ENCODE measurements at places on chromosomes 13 and 19.
A peak's percentile ranks its signal among the peaks of the same experiment; 100 is the strongest.

DNA sequence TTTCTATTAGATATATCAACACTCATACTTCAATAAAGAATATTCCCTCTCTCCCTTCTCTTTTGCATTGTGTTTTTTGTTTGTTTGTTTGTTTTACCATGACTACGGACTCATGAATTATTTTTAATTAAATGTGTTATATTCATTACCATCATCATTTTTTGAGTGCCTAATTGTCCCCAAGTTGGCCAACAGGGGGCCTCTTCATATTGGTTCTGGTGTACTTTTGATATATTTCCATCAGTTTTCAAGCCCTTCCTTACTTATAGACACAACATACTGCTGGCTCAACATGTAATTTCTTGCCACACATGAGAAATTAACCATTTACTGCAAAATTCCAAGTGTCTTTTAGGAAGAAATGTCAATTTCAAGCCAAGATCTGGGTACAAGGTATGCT, 54.5 kb upstream of the GPC6 start:
- no peak for DNase-seq

DNA sequence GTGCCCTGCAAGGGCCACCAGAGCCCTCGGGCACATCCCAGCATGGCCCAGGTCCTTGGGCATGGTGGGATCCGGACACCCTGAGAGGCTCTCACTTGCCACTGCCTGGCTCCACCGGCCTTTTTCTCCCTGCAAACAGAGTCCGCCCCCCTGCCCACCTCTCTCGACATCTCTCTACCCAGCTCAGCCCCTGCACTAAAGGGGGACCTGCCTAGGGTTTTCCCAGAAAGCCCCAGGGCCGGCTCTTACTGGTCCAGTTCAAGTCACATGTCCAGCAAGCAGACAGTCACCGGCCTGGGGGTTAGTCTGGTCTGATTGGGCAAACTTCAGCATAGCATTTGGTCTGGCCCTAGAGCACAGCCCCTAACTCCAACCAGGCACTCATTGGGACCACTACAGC, 52.9 kb downstream of the SMARCA4 start:
- DNase-seq, result no peak

GRCh38 chr13:49812812-49813211, 20.3 kb upstream of the KPNA3 start:
- DNase-seq, result no peak

- DNase-seq, result no peak
These were observed 134.1 kb downstream of the LACC1 start for GRCh38 chr13:44013758-44014291.

- no peak for DNase-seq
These were observed 5.3 kb downstream of the CARS2 start for GRCh38 chr13:110700641-110701040.

GRCh38 chr19:1258707-1259205, 10.4 kb downstream of the MIDN start:
- no peak for DNase-seq

GRCh38 chr19:48479686-48480085, 10.5 kb downstream of the CYTH2 start:
- DNase-seq, result no peak

DNA sequence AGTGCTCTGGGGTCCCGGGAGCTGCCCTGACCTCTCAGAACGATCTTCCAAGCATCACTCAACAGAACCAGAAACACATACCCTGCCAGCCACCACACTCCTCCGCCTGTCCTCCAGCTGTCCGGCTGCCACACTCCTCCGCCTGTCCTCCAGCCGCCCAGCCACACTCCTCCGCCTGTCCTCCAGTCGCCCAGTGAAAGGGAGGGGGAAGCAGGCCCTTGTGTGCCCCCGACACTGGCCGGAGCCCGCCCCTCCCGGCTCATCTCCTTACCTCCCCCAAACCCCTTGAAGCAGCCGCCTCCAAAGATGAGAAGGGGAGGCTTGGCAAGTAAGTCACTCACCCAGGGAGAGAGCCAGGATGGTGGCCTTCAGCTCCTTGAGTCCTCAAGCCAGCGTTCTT, 40.2 kb downstream of the STK24 start:
- no peak for DNase-seq

- DNase-seq, result no peak
These were observed 9.3 kb upstream of the PEAK3 start for GRCh38 chr19:2291185-2291751.

GRCh38 chr19:30093966-30094755, 152.1 kb downstream of the URI1 start:
- DNase-seq, result no peak

GRCh38 chr19:33365691-33366090, 7.8 kb upstream of the CEBPG start:
- no peak for DNase-seq

DNA sequence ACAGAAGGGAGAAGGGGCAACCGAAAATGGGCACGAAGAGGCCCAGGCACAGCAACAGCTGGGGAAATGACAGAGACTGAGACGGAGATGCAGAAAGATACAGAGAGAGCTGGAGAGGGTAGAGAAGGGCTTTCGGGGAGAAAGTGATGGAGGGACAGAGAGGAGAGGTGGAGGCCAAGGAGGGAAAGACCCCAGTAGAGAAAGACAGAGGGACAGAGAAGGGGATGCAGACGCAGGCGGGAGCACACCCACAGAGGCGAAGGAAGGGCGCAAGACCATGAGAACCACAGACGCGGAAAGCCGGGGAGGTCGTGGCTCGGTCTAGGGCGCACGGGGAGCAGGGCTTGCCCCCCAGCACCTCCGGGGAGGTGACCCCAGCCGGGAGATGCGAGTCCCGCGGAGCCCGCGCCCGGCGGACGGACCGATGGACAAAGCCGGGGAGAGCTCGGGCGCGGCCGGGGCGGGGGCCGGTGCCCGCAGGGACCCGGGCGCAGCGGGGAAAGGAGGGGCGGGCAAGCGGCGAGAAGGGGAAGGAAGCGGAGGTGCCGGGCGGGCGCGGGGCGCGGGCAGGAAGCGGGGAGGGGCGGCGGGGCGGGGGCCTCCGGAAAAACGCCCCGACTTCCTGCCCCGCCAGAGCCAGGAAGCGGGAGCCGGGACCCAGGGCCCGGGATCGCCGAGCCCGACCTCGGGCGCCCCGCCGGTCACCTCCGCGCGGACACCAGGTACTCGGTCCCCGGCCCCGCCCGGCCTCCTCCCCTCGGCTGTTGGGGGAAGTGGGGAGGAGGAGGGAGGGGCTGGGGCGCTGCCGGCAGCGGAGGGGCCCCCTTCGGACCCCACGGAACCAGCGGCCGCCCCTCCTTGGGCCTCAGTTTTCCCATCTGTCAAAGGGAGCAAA, at the start of gene ARHGEF1:
TSS of gene ARHGEF1 (plus strand) at position 617 of the 895 bp plus-strand sequence. CDS start 4,899 bp downstream, outside the sequence.
- DNase-seq, result no peak

- DNase-seq, result no peak
These were observed 12.1 kb upstream of the FKRP start for GRCh38 chr19:46733690-46734292.

- no peak for DNase-seq
These were observed 6.9 kb downstream of the SERPINE3 start for GRCh38 chr13:51346397-51346796.

GRCh38 chr19:1171755-1172352, 2.2 kb downstream of the SBNO2 start:
- DNase-seq, result no peak

GRCh38 chr13:24672141-24673132, 7.8 kb upstream of the ATP12A start:
- DNase-seq, result no peak

DNA sequence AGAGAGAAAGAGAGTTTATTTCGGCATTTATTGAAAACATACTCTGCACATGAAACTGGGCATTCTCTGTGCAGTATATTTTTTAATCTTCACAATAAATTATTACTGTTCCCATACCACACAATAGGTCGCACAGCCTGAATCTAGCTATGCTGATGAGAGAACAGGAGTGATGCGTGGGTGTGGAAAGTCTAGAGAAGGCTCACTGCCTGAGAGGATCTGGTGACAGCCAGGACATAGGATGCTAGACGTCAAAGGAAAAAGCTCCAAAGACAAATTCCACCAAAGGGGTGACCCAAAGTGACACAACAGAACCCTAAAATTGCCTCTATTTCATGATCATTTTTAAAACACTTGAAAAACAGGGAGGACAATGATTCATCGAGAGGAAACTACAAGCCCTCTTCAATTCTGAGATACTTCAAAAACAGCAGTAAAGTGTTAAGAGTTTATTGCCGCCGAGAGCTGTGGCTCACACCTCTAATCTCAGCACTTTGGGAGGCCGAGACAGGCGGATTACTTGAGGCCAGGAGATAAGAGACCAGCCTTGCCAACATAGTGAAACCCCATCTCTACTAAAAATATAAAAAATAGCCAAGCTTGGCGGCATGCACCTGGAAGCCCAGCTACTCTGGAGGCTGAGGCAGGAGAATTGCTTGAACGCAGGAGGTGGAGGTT, 189.6 kb upstream of the NBEA start:
- DNase-seq, result no peak

- peak; percentile 57 for DNase-seq
These were observed at the start of gene ZNF709 for GRCh38 chr19:12484371-12485051. Gene ZNF709, minus strand, starts transcription at chr19:12484816. Its CDS starts 159 bp downstream, at chr19:12484657.

GRCh38 chr13:33277946-33278345, 7.6 kb downstream of the STARD13 start:
- DNase-seq, result peak; percentile 71

DNA sequence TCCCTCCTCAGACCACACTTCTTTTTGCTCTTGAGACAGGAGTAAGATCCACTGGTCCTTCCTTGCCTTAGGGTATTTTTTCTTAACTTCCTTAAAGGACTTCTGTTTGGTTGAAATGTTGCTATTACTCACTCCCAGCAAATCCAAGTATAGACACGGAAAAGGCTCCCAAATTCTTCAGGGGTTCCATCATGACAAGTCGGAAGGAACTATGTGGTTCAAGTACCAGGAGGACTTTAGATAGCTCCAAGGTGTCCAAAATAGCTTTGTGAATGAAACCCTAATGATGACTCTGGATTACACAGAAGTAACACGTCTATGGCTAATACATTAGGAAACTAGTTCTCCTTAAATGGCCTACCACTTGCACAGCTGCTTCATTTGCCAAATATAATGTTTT, 238.7 kb downstream of the KCTD12 start:
- no peak for DNase-seq

- DNase-seq, result no peak
These were observed at the start of gene AP1M2 for GRCh38 chr19:10587022-10587838. Gene AP1M2, minus strand, starts transcription at chr19:10587312. Its CDS starts 81 bp downstream, at chr19:10587231.

- no peak for DNase-seq
These were observed 17.1 kb downstream of the PNMA8A start for GRCh38 chr19:46454244-46454643.

DNA sequence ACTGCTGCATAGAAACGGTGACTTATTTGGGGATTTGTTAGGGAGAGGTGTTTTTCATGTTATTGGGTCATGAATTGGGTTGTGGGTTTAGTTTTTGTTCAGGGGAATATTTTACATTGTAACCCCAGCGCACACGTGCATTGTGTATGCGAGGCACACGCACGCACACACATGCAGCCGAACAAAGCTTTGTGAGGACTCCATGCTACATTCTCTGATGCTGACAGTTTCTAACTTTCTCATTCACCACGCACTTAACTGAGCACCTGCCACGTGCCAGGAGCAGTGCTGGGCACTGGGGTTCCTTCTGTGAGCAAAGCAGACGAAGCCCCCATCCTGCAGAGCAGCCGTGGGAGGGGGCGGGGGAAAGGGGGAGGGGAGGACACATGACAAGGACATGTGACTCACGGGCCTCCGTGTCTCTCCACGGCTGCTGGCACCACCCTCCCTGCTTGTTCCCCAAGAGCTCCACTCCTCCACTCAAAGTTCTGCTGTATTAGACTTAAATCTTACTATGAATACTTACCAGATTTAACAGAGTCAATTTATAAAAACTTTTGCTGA, 55.6 kb downstream of the SLC7A9 start:
- DNase-seq, result no peak

- DNase-seq, result no peak
These were observed at the start of gene OLFM2 for GRCh38 chr19:9936326-9937000. Gene OLFM2, minus strand, starts transcription at chr19:9936515. Its CDS starts 149 bp downstream, at chr19:9936366.

GRCh38 chr19:51157265-51157664, 15.2 kb downstream of the SIGLEC7 start:
- DNase-seq, result no peak

GRCh38 chr19:28224441-28224840, 988.5 kb downstream of the UQCRFS1 start:
- DNase-seq, result no peak

DNA sequence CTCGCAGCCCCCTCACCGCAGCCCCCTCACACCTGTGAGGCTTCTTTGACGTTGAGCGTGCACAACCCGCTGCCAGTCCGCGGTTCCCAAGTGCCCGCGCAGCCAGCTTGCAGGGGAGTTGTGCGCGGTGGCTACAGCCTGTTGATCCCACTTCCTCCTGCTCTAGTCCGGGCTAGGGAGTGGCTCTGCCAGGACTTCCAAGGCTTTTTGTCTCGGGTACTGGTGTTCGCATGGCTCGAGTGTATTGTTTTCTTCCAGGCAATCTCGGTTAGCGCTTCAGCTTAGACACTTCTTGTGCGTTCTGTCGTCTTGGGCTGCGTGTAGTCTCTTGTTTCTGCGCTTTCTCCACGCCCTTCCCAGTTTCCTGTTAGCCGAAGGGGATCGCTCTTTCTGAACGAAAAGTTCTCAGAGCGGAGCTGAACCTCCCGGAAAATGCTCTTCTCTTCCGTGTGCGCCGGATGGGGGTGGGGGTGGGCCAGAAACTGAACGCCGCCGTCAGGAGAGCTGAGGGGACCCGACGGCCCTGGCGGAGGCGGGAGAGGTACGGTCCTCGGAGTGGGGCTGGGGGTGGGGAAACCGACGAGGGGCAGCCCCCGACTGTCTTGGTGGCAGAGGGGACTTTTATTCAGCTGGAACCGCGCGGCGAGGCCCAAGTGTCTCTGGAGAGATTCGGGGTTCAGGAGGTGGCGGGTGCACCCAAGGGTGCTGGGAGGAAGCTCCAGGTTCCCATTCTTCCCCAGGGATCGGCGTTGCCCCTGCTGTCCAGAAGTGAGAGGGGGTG, 697 bp upstream of the DGKH start:
- no peak for DNase-seq

DNA sequence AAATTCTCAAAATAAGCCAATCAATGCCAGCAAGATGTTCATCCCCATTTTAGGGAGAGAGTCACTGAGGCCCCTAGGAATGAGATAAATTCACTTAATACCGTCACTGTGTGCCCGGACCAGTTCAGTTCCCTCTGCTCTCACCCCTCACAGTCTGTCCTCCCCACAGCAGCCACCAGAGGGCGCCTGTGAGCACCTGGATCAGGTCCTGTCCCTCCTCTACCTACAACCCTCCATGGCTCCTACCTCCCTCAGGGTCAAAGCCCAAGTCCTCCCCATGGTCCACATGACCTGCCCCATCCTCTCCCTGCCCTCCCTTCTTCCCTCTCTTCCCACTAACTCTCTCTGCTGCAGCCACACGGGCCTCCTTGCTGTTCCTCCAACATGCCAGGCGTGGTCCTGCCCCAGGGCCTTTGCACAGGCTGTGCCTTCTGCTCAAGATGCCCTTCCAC, 42.0 kb upstream of the NFIC start:
- no peak for DNase-seq

DNA sequence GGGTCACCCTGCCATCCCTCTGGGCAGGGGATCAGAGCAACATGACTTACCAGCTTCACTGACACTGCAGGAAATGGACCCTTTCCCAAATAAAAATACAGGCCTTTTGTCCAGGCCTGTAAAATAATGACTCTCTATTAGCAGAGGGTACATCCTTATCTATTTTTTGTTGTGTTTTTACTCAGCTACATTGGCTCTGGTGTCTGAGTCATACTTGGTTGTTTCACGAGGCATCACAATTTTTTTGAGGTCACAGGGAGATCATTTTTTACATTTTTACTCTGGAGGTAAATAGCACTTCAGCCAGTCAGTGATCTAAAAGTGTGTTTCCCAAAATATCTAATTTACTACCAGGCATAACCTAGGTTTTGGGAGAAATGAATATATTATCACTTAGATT, 6.9 kb upstream of the HTR2A start:
- DNase-seq, result no peak

- DNase-seq, result no peak
These were observed 246.4 kb upstream of the ZNF507 start for GRCh38 chr19:32098968-32099367.

Measured in fibroblast of skin of left biceps (primary cell).